ENCODE measurements at places on chromosomes 4 and X. TPM values are rescaled to one million over a fixed set of nuclear protein-coding genes. Genes with fewer than 3 reads are reported as not detected.

The MAGED4 gene
- total RNA-seq: 0.24 TPM

The CENPVL1 gene
- total RNA-seq: not detected

The CC2D2A gene
- not detected for total RNA-seq

The MGAT4D gene
- total RNA-seq: not detected

DNA sequence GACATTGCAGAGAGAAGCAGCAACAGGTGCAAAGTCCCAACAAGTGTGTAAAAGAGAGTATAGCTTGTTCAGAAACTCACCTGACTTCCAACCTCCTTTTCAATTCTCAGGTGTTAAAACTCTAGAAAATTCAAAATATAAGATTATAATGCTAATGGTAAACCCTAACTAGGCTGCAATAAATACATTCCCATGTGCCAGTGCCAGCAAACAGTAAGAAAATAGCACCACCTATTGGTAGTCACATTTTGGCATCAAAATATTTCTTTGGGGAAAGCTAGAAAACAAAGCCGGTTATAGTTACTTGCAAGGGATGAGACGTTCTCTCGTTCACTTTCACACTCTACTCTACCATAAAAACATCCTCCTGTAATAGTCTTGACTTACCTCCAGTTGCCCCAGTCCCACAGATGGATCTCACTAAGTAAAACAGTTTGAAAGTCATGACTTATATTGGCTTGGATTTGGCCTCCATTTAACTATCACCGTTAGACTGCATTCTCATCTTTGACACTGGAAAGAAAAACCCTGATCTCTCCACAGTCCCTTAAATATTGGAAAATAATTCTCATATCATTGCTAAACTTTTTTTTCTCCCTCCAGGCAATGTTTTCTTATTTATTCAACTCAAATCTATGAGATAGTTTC is 9.6 kb downstream of the BMP3 start:
- no peak for DNase-seq

GRCh38 chr4:16836324-16836723 is 62.1 kb downstream of the LDB2 start:
- DNase-seq: no peak

- peak; percentile 66 for DNase-seq
These were observed 30.4 kb downstream of the ELF4 start for GRCh38 chrX:130079824-130080406.

- DNase-seq: no peak
These were observed 608.8 kb upstream of the PCDH10 start for GRCh38 chr4:132540268-132540667.

DNA sequence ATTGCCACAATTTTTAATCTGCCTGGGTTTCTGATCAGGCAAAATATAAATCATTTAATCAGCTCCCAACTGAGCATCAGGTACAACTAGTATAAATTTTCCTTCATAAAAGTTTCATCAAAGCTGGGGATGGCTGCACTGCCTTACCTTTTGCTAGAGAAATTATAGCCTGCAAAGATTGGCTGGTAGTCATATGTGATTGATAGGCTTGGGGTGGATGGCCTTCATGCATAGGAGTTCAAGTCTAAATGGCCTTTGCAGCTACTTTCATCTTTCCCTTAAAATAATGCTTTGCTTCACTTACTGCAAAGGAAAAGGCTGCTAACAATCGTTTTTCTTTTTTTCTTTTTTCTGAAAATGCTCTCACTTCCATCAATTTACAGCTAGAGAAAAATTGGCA is 739.7 kb downstream of the CENPC start:
- DNase-seq: no peak

GRCh38 chr4:48565362-48566033 is 75.4 kb downstream of the ZAR1 start:
- DNase-seq: no peak

DNA sequence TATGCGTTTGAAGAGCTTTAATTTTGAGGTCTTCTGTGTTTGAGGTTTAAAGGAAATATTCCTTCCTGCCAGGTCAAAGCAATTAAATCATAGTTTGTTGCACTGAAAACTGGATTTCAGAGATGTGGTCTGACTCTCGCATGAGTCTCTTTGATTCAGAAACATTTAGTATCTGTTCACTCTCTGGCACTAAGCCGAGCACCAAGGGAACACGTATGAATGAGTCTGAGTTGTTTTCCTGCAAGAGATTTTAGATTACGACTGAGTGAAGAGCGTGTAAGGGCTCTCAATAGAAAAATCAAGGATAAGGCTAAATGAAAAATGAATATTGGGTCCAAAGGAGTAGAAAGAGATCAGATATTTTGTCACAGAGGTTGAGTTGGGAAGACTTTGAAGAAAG is 875.4 kb upstream of the PRKX start:
- DNase-seq: no peak

DNA sequence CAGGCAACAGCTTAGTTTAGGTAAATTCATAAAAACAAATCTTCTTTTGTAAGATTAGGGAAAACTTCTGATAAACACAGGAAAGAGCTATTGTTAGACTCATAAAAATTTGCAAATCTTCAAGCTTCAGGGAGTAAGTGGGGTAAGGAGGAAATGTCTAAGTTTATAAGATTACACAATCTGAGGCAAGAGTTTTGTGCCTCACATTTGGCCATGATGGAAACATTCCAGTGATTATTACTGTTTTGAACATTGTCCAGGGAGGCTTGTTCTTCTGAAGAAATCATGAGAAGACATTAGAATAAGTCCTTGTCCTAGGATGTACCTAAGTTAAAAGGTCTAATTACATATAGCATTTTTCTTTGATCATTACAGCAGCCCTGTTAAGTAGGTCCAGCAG is 72.8 kb downstream of the MAOB start:
- no peak for DNase-seq
